ENCODE measurements at places on chromosomes 12 and 14.

GRCh38 chr14:51293912-51294389 is 53.9 kb downstream of the TMX1 start:
- no peak for DNase-seq

- peak; percentile 97 for DNase-seq
Measured at GRCh38 chr14:100375266-100375962, 52.3 kb downstream of the SLC25A47 start.

DNA sequence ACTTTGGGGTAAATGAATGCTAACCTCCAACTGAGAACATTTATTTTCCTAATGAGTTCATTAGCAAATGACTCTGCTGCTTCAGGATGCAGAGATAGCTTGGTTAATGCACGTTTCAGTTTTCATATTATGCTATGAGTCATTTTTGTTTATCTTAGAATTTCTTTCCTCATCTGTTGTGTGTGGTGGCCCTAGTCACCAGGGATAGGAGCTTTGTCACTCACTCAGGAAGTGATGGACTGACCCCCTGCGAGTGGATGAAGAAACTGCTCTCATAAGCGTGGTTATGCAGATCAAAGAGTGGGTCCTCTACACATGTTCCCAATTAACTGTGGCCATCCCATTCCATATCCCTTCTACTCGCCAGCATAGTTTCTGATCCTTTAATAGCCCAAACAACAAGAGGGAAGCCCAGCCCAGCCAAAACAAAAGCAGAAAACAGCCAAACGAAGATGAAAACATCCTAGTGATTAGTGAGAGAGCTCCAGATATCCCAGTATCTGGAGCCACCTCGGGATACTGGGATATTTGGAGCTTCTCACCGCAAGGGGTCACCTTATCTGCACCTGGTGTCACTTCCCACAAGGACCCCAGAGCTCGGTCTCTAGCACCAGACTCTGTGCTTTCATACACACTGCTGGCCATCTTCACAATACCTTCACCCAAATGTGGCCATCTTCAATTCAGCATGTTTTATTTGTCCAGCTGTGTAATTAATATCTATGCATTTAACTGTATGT is 8.6 kb downstream of the TC2N start:
- DNase-seq, result peak; percentile 29

DNA sequence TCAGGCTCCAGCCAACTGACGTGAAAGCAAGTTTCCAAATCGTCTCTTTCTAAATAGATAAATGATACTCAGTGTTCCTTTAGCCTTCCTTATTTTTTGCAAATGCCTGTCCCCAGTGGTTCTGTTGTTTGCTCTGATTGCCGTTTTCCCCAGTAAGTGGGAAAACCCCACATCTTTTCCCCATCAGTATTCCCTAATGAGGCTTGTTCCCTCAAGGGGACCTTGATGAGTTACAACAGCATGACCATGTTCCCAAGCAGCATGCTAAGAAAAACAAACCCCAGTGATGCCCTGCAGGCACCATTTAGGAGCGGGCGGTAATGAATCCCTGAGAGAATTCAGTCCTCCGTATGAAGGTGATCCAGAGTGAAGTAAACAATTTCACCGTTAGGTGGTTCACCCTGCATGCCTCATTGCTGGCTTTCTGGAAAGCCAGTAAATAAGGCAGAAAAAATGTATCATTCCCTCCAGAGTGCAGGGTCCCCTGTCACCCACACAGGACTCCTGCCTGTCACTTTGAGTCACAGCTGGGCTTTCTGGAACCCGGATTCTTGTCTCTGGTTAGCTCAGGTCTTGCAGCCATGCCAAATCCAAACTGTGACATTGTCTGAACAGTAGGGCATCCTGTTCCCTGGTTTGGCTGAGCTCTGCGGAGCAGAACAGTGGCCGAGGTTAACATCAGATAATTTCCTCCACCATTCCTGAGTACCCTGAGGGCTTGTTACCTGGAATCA is 222.6 kb downstream of the RGS6 start:
- DNase-seq, result no peak

- no peak for DNase-seq
Measured at GRCh38 chr12:11895421-11896078, 175.2 kb upstream of the BCL2L14 start.

GRCh38 chr14:101713621-101714349 is 47.7 kb upstream of the PPP2R5C start:
- no peak for DNase-seq

DNA sequence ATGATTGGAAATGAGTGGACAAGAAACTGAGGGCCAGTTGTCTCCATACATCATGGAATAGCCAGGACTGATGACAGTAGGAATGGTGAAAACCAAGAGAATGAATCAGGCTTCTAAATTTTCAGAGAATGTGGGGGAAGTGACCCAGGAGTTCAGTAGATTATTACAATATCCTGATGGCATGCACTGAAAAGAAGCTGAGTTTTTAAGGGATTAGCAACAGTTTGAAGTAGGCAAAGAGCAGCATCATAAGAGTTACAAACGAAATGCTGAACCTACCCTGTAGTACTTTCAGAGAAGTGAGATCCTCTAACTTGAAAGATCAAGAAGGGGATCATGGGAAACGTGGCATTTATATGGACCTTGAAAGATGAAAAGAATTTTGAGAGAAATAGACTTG is 13.2 kb downstream of the SLC2A14 start:
- DNase-seq, result peak; percentile 33

DNA sequence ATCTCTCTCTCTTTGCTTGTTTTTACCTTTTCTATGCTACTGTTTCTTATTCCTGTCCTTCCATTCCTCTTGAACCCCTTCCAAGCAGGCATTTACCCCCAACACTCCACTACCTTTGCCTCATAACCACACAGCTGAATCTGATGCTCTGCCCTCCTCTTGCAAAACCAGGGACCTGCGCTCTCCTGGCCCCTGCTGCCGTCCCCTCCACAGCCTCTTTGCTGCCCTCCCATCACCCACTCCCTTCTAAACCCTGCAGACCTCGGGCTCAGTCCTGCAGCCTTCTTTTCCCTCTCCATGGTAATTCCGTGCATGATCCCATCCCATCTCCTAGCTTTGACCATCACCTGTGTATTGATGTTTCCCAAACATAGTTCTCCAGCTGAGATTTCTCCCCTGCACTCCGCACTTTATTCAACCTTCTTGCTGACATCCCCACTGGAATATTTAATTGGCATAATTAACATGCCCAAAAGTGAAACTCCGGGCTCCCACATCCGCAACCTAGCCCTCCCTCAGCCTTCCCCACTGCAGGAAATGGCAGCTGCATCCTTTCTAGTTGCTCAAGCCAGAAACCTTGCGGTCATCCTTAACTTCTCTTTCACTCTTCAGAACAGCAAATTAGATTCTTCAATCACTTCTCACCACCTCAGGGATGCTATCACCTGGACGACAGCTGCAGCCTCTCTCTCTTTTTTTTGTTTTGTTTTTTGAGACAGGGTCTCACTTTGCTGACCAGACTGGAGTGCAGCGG is 16.0 kb downstream of the FIGNL2 start:
- DNase-seq, result peak; percentile 11

- peak; percentile 60 for DNase-seq
Measured at GRCh38 chr14:91919814-91920213, 27.7 kb downstream of the FBLN5 start.

- DNase-seq, result no peak
Measured at GRCh38 chr12:1912580-1913376, 5.7 kb downstream of the CACNA2D4 start.

- no peak for DNase-seq
Measured at GRCh38 chr12:108814462-108815211, 42.7 kb downstream of the SSH1 start.

GRCh38 chr12:130951636-130952035 is 2.1 kb upstream of the ADGRD1 start:
- no peak for DNase-seq

DNA sequence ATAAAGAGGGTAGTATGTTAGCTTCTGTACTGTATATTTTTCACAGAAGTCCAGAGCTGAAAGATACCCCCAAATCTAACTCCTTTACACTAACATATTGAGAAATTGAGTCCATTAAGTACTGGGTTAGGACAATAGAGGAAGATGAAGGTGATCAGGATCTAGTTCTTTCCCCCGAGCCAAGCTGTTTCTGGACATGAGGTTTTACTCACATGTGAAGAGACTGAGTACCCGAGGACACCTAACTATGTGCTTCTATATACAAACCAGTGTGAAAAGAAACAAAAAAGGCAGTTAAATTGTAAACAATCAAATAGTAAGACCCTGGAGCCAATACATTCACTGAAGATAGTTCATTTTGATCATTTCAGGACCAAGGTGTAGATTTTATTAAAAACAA is 3.8 kb upstream of the TRHDE start:
- no peak for DNase-seq

DNA sequence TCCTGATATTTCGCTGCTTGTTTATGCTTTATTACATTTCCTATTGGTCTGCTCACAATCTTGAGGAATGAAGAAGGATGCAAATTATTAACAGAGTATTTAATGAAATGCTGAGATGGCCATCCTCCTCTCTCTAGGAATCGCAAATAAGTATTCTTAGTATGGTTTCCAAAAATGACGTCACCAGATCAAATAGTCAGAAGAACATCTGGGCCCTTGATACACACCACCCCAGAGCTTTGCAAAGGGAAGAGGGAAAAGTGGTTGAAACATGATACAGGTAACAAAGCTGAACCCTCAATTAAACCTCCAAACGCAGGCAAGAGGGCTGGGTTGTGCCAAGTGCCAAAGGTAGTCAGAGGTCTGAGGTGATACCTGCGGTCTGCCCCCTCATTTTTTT is 107.3 kb downstream of the BCL11B start:
- no peak for DNase-seq

DNA sequence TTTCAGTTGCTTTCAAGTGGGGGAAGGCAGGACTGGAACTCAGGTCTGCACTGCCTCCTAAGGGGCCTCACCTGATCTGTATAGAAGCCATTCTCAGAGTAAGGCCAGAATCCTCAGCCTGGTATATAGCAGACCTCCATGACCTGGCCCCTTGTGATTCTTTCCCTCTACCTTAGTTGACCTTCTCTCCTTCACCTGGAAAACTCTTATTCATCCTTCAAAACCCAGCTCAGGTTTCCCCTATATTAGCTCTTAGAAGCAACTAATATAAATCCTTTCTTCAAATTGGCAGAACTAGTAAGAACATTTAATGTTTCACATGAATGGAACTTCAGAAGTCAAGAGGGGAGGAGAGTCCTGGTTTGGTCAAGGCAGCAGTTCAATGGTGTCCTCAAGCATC is 26.0 kb upstream of the WSCD2 start:
- DNase-seq, result no peak

GRCh38 chr12:46770501-46771183 is 55.2 kb downstream of the SLC38A4 start:
- DNase-seq, result peak; percentile 29

- no peak for DNase-seq
Measured at GRCh38 chr12:66803930-66804329, 125.1 kb upstream of the GRIP1 start.

DNA sequence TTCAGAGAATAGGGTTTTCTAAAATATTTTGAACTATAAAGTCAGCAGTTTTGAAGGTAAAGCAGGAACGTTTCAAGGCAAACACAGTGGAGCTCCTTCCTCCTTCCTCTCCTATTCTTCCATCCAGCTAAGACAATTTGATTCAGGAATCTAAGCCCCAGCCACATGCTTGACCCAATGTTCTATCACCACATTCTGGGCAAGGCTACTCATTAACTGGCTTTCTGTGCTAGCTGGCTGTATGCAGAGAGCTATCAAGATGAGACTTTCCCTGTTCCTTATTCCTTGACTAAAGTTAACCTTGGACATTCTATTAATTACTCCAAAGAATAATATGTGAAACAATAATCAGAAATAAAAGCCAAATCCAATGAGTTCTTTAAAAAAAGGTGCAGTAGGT is 266.9 kb downstream of the NOVA1 start:
- DNase-seq, result no peak

GRCh38 chr12:82319276-82319675 is 38.9 kb downstream of the CCDC59 start:
- DNase-seq, result no peak

- no peak for DNase-seq
Measured at GRCh38 chr12:131333621-131334440, 377.1 kb upstream of the SFSWAP start.

- DNase-seq, result no peak
Measured at GRCh38 chr14:24131549-24131966, 1.1 kb downstream of the FITM1 start.

DNA sequence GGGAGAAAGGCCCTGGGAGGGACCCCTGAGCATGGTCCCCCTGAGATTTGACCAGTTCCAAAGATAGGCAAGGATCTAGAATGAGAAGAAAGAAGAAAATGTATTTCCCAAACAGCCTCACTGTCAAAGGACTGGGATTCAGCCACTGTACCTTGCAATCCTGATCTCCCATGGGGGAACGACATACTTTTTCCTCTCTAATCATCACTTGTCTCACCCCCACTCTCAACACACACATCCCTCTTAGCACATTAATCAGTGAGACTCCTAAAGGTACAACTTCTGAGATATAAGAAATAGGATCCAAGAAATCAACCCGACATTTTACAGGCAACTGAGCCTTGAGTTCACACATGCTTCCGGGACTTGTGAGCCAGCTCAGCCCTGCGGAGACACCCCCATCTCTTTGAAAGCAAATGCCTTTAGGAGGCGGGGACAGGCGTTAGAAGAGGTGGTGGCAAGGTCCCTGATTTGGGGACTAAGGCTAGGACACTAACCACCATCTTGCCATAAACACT is 1.4 kb downstream of the MAP3K9 start:
- DNase-seq, result no peak

- peak; percentile 29 for DNase-seq
Measured at GRCh38 chr12:27237790-27238771, 6.0 kb upstream of the STK38L start.

DNA sequence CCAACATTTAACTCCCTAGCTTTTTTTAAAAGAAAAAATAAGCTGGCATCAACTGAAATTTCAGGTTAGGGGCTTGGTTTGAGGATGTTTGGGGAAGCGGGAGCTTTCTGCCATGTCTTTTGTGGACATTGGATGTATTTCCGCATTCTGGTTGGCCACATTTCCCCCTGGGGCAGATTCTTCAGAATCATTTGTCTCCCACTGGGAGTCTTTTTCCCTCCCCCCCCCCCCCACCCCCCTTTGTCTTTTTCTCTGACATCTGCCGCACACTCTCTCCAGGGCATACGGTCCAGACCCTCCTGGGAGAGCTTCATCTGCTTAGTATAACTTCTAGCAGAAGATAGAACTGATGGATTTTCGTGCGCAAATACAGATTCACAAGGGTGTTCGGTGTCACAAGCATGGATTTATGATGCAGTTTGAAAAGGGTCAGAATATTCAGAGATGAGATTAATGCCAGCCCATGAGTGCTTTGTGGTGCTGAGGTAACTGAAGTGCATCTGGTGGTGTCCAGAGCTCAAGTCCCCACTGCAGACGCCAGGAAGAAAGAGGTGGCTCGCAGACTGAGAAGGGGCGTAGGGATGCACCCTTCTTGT is 40.2 kb downstream of the ETV6 start:
- no peak for DNase-seq

- DNase-seq, result peak; percentile 3
Measured at GRCh38 chr12:78331753-78332152, 501.1 kb downstream of the NAV3 start.
